ENCODE measurements at places on chromosomes 1 and 21.

- no peak for DNase-seq
These were observed 82.8 kb downstream of the TRABD2B start for GRCh38 chr1:47914218-47914938.

- DNase-seq: no peak
These were observed 30.3 kb downstream of the MSTO1 start for GRCh38 chr1:155640367-155640766.

- DNase-seq: no peak
These were observed 7.7 kb downstream of the DESI2 start for GRCh38 chr1:244660595-244660994.

DNA sequence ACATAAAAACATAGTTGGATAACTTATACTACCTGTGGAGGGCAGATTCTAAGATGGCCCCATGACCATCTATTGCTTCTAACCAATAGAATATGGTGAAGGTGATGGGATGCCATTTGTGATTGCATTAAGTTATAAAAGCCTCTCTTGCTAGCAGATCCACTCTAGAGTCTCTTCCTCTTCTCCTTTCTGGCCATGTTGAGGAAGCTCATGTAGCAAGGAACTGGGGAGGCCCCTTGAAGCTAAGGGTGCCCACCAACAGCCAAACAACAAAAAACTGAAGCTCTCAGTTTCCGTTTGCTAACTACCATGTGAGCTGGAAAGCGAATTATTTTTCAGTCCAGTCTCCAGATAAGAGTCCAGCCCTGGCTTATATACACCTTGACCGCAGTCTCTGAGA, 16.0 kb upstream of the AGO1 start:
- no peak for DNase-seq

DNA sequence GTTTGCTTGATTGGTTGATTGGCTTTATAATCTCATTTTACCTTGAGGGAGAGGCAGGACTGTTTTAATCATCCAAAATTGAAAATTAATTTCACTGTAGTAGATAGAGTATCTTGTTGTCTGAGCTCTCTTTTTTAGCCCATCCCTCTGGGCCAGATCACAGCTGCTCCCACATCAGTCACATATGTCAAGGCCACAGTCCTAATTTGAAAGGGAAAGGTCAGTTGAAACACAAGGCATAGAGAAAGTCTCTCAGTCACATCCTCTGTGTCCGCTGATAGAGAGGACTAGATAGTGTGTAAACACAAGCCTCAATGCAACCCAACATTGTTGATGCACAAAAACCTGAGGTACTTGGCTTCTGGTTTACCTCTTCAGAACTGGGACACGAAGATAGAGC, 6.8 kb downstream of the C1orf74 start:
- no peak for DNase-seq

DNA sequence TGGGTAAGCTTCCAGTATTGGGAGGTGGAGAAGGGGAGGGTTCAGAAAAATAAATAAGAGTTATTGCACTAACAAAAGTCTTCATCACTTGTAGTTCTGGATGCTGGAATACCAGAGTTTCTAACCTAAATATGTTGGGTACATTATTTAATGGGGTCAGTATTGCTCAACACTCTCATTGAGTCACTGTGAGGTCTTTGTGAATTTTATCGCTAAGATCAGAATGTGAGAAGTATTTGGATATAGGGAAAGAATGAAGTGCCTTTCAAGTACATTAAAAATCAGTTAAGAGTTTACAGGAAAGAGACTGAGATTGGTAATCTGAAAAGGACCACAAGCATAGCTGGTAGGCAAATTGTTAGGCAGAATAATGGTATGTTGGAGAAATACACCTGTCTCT, 8.8 kb downstream of the SNRPE start:
- DNase-seq: no peak

GRCh38 chr1:107842241-107842640, 122.7 kb downstream of the VAV3 start:
- peak; percentile 74 for DNase-seq

DNA sequence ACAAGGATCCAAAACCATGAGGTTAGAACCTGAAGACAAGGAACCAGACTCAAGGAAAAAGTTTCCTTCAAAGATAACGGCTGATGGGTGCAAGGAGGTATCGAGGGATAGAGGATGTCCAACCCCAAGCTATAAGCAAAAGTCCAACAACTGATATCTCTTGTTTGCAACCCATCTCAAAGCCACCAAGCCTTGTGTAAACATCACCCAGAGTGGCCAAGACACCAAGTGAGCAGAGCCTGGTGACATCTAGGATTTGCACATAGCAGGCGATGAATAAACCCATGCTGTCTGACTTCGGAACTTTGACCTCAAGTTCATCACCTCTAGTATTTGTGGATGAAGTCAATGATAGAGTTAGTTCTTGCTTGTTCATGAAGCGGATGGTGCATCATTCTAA, 180.7 kb downstream of the ETS2 start:
- DNase-seq: no peak

DNA sequence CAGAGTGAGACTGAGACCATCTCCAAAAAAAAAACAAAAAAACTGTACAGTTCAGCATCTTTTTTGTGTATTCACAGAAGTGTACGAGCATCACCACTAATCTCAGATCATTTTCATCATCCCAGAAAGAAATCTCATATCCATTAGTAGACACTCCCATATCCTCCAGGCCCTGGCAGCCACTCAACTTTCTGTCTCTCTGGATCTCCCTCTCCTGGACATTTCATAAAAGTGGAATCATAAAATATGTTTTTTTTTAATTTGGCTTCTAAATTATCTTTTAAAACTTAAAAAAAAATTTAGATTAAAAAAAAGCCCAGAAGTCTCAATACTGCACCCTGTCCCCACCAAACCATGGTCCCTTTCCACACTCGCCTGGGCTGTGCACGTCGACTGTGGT, 22.1 kb downstream of the RIPPLY3 start:
- no peak for DNase-seq

DNA sequence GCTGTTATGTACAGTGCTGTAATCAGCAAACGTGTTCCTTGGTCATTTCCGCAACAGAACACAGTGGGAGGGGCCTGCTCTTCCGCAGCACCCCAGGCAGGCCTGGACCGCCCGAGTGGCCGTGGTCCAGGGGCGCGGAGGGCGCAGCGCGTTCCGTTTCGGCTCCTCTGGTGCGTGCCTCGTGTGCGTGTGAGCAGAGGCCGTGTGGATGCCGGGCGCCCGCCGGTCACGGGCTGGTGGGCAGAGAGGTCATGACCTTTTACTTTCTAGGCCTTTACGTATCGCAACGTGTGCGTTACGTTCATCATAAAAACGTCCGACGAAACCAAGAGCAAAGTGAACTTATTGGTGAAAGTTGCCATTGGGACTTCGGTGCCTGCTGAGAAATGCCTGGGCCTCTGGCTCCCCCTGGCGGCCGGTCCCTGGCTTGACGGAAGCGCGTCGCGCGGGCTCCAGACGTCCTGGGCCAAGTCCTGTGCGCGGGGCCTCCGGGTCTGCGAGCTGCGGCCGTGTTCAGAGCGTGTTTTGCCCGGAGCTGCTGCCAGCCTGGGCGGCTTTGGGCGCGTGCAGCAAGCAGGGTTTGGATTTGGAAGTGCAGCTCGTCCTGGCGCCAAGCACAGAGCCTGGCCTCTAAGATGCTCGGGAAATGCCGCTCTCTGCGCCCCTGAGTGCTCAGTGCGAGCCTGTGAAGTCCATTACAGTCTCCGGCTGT, 34.4 kb downstream of the COL18A1 start:
- DNase-seq: peak; percentile 83

- DNase-seq: no peak
These were observed 56.8 kb downstream of the SIK1 start for GRCh38 chr21:43370091-43370658.

DNA sequence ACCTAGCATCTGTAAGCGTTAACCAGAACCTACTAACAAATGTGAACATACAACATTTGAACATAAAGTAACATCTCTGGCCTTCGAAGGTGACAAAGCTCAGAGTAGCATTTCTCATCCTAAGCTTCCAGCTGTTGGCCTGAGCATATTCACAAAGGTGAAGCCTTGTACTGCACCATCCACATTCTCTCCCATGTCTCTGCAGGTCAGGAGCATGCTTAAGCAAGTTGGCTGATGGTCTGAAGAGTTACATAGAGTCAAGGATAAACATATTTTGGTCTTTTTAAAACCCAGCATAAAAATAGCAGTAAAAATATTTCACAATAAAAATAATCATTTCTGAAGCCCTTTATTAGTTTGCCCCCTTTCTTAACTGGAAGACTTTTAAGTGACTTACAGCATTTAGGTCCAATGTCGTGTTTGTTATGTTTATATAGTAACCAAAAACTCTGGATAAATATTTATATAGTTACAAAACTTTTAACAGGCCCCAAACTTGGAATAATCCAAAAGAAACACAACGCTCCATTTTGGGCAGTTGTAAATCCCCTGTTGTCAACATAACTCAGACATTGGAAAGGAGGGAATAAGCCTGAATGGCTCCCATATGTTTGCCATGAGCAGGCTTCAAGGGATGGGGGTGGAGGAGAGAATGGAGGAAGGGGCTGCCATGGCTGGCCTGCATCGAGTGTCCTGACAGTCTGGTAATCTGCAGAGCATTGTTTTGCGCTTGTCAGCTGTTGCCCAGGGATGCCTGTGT, 42.8 kb upstream of the ENAH start:
- no peak for DNase-seq

- DNase-seq: no peak
These were observed 323.7 kb upstream of the FAM78B start for GRCh38 chr1:166490437-166490991.

Measured in thyroid gland (tissue), 4 donors.